Progenitor cell of endocrine pancreas (in vitro differentiated cells): ENCODE measurements at places on chromosomes 2 and 18. TPM values are rescaled to one million over a fixed set of nuclear protein-coding genes. Genes with fewer than 3 reads are reported as not detected.

The ALPG gene
- not detected in 2 replicates for total RNA-seq

The EMILIN1 gene
- total RNA-seq: 1.1 and 2.5 TPM in 2 replicates

The FBXO48 gene
- total RNA-seq: 1.2 and 1.5 TPM in 2 replicates

The UGT1A10 gene
- not detected in 2 replicates for total RNA-seq

The CPLX4 gene
- not detected in 2 replicates for total RNA-seq

- no peak for DNase-seq
Measured at GRCh38 chr2:86685351-86685750, 34.7 kb upstream of the RMND5A start.

- DNase-seq: no peak
Measured at GRCh38 chr2:85769236-85769982, 15.6 kb downstream of the ATOH8 start.

DNA sequence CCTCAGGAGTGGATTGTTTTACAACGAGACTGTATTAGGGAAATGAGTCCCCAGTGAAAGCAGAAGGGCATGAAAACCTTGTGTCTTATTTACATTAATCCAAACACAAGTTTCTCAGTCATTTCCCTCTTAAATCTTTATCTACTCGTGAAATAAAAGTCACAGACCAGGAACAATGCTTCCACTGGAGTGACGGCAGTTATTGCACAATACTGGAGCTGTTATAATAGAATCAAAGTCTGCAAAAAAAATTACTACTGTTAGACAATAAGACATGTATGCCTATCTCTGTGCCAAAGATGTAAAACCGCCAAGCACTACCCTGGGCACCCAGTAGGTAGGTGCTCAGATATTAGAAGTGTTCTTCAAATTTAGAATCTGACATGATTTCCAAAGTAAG, 375.5 kb downstream of the ZNF521 start:
- no peak for DNase-seq

DNA sequence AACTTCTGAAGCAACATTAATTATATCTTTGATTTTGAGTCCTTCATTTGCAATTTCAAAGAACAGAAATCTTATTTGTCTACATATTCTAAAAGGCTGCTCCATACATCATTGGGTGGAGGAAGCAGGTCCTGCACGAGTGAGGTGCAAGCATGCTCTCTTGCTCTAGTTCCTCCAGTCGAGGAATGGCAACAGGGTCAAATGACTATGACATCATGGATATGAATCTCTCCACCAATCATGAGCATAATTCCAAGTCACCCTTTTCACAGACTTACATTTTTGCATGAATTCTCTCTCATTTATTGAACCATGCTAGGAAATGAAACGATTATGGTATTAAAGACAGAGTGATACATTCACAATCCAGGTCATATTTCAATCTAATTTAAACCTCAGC, 608.8 kb upstream of the SOX11 start:
- no peak for DNase-seq

DNA sequence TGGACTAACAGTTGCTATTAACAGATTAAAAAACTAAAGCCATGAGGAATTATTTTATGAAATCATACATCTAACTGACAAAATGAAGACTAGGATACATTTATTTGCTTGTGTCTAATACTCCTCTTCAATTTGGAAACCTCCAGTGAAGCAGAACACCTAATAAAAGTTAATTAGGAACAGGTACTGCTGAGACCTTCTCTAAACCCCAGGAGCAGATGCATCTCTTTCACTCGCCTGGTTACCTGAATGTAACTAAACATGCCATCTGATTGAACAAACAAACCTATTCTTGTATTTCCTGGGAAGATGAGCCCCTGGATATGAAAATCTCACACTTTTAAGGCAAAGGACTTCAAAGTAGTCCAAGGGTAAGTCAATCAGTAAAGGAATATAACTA, 898.2 kb downstream of the NRXN1 start:
- no peak for DNase-seq
